Amniotic stem cell (primary cell): ENCODE measurements at places on chromosomes 6 and 20.
A peak's percentile ranks its signal among the peaks of the same experiment; 100 is the strongest.

DNA sequence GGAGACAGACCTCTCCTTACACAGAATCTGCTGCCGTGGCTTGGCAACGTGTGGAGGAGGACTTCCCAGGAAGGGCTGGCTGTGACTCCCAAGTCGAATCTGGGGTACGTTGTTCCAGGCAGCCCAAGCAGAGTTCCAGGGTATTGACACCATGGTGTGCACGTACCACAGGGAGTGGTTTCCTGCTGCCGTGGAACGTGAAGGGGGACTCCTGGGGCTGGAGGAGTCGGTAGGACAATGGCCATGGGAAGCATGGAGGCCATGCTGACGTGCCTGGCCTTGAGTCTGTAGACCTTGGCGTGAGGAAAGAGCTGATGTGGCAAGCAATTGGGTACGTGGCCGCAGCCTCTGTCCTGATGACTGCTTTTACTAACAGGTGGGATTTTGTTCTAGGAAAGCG is 119.3 kb downstream of the TULP4 start:
- no peak for DNase-seq

- no peak for DNase-seq
These were observed 22.6 kb downstream of the SNX5 start for GRCh38 chr20:17946040-17946439.

- no peak for DNase-seq
These were observed 230.6 kb downstream of the TSHZ2 start for GRCh38 chr20:53202777-53203176.

DNA sequence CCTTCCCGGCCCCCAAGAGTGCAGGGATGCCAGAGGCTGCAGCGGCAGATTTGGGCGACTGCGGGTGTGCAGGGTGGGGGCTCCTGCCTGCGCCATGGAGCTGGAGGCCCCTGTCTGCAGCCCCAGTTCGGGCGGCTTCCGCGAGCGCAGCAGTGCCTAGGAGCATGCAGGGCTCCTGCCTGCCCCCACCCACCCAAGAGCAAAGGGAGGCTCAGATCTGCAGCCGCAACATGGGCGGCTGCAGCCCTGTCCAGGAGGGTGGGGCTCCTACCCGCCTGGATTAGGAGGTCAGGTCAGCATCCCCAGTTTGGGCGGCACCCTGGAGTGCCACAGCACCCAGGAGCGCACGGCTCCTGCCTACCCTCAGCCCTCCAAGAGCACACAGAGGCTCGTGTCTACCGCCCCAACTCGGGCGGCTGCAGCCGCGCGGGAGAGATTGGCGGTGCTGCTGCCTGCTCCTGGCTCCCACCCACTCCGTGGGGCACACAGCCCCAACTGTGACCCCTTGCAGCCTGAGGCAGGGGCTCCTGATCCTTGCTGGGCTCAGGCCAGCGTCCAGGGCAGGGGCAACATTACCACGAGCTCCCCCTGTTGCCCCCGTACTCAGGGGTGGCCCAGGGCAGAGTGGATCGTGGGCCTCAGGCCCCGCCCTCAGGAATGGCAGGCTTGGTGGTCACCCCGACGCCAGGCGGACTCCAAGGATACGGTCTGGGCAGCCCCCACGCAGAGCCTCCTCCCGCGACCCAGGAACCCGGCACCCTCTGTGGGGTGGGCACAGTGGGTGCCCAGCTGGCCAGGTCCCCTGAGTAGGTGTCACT is 55.5 kb upstream of the UNC93A start:
- no peak for DNase-seq

- no peak for DNase-seq
These were observed 179.9 kb downstream of the LRFN2 start for GRCh38 chr6:40407239-40407638.

GRCh38 chr6:142857796-142858555 is 87.0 kb downstream of the HIVEP2 start:
- no peak for DNase-seq

DNA sequence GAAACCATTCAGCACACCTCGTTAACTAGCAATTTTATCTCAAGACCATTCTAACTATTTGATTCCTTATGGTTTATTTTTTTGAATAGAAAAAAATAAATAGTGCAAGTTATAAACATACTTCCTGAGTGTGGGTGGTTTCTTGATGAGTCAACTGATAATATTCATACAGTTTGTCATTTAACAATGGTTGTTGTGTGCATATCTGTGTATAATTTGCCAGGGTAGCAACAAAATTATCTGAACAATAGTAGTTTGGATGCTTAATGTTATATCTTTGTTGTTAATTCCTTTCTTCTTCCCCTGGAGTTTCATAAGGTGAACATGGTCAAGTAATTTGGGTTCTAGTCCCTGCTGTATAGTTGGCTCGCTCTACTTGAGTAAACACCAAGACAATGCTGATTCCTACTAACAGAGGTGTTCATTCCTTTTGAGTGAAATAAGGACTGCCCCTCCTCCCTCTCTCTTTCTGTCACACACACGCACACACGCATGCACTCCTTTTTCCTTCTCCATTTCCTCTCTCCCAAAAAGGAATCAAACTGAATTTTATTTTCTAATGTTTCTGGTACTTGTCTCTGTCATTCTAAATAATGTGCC is 938.1 kb upstream of the EPHA7 start:
- DNase-seq = no peak

DNA sequence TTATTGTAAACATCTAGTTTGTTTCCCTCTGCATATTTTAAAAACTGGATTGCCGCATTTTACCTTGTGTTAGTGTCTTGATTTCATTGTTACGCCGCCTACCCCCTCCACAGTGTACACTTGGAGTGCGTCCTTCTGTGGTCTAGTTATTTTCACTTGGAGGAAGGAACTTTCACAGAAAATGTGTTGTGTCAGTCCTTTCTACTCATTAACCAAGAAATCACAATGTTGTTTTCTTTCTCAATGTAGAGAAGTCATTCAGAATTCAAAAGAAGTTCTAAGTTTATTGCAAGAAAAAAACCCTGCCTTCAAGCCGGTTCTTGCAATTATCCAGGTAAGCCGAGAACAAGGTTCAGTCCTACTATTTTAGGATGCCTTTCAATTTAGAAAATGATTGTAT is 10.3 kb downstream of the MTHFD1L start:
- DNase-seq = no peak

- DNase-seq = no peak
These were observed 32.0 kb downstream of the MTHFD1L start for GRCh38 chr6:150897400-150897943.

- DNase-seq = no peak
These were observed 239.8 kb downstream of the PTPRT start for GRCh38 chr20:42949950-42950349.

DNA sequence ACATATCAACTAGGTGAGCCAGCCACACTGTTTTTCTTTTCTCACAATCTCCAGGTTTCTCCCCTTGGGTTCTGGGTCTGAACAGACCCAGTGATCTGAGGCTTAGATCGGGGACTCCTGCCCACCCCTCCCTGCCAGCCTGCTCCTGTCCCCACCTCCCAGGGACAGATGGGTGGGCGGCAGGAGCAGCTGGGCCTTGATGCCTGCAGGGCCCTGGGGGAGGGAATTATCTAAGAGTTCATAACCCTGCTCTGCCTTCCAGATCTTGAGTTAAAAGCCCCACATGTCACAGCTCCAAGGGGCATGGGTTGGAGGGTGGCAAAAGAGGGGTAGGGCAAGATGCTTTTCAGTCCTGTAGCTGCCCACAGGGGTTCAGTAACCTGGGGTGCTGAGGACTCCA is 5.2 kb upstream of the XKR7 start:
- DNase-seq = no peak

DNA sequence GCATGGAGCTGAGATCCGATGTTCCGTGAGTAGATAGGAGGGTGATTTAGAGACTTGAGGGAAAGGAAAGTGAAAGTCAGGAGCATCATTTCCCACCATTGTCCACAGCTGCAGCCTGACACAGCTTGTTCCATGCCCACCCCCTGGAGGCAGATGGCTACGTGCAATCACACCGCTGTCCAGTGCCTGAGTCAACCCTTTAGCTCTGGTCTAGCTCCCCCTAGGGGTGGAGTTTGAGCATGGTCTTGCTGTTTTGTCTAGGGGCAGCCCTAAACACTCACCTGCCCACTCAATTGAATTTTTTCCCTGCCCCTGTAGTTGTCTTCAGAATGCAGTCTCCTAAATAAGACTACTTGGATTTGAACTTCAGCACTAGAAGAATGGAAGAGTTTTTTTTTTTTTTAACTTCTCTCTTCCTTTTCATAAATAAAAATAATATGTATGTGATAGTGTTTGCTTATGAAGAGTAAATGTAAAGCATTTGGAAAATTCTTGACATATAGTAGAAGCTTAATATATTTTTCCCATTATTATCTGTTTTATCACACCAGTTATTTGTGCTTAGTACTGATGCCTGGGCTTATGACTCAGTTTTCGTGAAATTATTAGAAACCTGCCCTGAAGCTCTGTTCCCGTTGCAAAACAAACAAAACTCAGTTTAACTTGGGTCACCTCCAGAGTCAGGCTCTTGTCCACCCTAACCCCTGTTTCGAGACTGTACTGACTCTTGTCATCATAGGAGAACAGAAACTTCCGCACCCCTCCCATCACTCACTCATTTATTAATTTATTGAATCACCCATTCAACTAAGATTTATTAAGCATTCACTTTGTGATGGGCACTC is 814.8 kb downstream of the MAFB start:
- peak; percentile 62 for DNase-seq

DNA sequence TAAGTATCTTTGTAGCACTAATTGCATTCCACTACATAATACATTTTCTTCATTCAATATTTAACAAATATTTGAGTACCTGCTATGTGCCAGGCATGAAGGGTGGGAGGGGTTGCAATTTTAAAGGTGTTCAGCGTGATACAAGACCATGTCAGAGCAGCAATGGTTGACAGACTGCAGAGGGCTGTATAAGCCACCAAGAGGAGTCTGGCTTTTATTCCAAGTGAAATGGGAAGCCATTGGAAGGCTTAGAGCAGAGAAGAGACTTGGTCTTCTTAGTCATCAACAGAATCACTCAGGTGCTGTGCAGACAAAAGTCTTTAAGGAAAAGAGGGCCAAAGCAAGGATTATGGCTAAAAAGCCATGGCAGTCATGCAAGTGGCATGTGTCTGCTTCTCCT is 360.8 kb upstream of the ARID1B start:
- no peak for DNase-seq

DNA sequence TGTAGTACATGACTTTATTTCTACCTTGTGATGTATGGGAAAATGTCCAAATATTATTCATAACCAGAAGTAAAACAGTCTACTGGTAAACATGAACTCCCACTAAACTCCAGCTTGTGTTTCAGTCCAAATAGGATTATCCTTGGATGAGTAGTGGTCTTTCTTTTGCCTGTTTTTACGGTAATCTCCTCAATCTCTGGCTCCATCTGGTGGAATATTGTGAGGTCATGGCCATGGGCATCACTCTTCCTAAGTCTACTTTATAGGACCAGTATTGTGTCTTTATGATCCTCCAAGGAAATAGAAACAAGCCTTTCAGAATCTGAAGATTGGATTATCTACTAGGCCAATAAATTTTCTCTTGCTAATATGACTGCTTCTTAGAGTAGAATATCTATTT is 505.0 kb downstream of the BMP2 start:
- DNase-seq = no peak

- DNase-seq = no peak
These were observed 13.8 kb downstream of the ITPR3 start for GRCh38 chr6:33634946-33635345.

DNA sequence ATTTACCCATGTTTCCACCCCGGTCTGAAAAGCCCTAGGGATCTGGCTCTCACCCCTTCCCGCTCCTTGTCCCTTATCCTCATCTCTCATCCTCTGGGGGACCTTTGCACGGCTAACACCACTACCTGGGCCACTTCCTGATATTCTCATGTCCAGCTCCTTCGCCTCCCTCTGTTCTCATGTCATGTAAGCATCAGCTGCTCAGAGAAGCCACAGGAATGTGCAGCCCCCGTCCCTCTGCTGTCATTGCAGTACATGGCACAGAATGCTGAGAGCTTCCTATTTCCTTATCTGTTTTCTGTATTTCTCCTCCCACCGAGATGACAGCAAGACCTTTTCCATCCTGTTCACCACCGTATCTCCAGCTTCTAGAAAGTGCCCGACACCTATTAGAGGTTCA is 102.4 kb downstream of the MTHFD1L start:
- no peak for DNase-seq

GRCh38 chr6:132020138-132020581 is 69.0 kb upstream of the CCN2 start:
- no peak for DNase-seq

GRCh38 chr6:79909517-79909916 is 37.8 kb downstream of the ELOVL4 start:
- no peak for DNase-seq

DNA sequence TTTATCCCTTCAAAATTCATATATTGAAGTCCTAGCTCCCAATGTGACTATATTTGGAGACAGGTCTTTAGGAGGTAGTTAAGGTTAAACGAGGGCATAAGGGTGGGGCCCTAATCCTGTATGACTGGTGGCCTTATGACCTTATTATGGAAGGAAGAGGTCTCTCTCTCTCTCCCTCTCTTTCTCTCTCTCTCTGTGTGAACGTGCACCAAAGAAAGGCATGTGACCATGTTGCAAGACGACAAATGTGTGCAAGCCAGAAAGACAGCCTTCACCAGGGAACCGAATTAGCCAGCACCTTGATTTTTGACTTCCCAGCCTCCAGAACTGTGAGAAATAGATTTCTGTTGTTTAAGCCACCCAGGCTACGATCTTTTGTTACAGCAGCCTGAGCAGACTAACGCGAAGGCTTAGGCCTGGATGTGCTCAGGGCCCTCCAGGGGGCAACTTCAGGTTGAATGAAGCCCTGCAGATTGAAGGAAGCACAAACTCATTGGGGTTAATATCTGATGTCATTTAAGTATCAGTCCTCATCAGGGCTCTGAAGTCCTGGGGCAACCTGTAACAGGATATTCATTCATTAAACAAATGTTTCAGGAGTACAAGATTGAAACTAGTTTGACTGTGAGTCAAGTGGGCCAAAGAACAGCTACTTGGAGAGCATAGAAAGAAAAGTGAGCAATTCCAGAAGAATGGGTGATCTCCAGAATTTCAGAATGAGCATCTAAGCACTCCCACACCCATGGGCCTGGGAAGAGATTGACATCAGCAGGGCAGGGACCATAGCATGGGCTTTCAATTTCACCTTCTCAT is 157.4 kb upstream of the TNFAIP3 start:
- no peak for DNase-seq

- no peak for DNase-seq
These were observed 45.1 kb downstream of the MAFB start for GRCh38 chr20:40643891-40644290.

- no peak for DNase-seq
These were observed 26.2 kb upstream of the MMP24 start for GRCh38 chr20:35200267-35200666.

DNA sequence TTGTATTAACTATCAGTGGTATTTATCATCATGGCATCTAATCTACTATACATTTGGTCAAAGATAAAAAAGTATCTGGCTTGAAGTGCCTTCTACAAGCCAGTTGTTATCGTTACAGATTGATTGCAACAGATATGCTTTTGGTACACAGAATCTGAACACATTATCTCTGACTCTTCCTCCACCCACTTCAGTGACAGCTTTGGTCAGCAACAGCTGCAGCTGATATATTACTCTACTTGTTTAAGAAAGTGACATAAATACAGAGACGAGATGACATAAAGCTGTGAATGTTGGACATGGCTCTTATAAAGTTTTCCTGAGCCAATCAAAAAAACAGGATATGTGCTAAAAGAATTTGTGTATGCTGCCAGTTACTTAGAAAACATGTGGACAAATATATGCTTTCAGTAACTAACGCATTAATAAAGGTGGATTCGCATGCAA is 77.6 kb downstream of the HIVEP2 start:
- no peak for DNase-seq
